Right cardiac atrium (tissue), 5 donors: ENCODE measurements at places on chromosomes 13 and 19. TPM values are rescaled to one million over a fixed set of nuclear protein-coding genes. Genes with fewer than 3 reads are reported as not detected.
A peak's percentile ranks its signal among the peaks of the same experiment; 100 is the strongest.

DNA sequence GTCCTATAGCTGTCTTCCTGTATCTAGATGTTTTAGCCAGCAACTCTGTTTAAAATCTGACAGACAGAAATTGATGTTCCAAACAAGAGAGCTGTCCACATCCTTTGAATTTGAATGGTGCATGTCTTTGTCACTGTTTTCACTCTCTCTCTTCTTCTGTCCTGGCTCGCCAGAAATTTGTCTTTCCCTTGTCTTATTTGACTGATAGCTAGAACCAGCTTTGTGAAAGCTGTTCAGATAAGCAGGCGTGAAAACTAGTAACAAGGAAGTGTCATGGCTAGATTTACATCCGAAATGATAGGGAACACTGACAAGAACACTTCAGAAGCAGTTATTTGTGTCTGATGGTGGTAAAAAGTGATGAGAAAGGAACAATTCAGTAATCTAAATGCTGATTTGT lies 354.9 kb upstream of the SLITRK1 start:
- no peak for DNase-seq

DNA sequence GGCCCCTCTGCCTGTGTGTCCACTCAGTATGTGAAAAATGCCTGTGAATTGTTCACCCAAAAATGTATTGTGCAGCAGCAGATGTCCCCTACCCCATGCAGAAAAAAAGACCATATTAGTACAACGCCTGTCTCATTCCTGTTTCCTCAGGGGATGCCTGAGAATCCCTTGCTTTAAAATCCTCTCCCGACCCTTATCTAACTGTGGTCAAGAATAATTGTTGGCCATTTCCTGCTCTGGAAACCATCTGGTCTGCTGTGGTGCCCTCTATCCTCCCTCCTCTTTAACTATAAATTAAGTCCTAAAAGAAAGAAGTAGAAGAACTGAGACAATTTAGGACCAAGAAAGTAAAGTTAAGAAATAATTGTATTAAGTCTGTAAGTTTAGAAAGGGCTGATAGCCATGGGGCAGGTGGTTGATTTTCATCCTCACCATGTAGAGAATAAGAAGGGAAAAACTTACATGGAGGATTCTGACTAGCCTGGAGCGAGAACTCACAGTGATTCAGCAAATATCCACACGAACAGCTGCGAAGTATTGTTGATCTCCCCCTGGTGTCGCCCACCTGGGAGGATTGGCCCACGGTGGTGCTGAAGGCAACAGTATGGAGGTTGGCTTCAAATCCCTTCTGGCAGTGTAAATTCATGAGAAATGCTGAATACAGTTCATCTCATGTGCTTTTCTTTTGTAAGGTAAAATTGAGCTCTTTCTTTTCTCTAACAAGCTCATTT lies 85.6 kb downstream of the COL4A2 start:
- DNase-seq = no peak

DNA sequence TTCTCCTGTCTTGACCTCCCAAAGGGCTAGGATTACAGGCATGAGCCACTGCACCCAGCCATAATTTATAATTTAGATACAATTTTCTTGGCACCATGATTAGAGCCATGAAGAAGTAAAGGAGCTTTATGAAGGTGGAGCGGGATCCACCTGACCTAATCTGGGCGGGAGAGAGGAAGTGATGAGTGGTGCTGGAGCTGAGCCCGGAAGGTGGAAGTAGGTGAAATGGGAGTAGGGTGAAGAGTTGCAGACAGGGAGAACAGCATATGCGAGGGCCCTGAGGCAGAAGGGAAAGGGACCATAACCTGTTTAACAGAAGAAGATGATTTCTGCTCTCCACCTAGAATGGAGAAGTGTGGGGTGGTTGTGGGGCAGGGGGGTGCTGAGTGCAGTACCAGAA lies 4.2 kb downstream of the BLOC1S3 start:
- no peak for DNase-seq

DNA sequence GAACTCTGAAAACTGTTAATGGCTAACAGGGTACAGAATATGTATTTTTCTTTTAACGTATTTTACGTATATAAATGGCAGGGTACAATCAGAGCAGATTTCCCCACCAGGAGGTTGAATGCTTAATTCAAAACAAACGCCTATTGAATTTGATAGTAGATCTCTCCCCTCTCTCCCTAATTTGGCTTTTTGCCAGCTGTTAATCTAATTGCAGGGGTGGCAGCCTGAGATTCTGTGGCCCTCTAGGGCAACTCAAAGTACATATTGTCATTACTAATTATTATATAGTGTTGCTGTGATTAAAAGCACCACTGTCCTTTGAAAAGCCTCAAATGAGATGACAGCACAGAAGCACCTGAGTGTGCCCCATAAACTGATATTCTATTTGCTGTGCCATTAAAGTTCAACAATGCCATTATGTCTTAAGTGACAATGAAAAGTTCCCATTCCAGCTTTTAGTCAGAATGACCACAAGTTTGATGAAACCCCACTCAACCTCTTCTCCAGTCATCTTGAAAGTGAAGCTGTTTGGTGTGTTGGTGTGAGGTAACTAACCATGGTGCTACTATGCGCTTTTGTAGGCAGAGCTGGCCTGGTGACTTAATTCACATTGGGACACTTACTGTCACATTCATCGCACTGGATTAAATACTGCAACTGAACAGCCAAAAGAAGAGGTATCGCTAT lies 351.4 kb downstream of the KCNRG start:
- no peak for DNase-seq

GRCh38 chr19:35592226-35592625 lies 6.3 kb downstream of the PMIS2 start:
- DNase-seq = no peak

DNA sequence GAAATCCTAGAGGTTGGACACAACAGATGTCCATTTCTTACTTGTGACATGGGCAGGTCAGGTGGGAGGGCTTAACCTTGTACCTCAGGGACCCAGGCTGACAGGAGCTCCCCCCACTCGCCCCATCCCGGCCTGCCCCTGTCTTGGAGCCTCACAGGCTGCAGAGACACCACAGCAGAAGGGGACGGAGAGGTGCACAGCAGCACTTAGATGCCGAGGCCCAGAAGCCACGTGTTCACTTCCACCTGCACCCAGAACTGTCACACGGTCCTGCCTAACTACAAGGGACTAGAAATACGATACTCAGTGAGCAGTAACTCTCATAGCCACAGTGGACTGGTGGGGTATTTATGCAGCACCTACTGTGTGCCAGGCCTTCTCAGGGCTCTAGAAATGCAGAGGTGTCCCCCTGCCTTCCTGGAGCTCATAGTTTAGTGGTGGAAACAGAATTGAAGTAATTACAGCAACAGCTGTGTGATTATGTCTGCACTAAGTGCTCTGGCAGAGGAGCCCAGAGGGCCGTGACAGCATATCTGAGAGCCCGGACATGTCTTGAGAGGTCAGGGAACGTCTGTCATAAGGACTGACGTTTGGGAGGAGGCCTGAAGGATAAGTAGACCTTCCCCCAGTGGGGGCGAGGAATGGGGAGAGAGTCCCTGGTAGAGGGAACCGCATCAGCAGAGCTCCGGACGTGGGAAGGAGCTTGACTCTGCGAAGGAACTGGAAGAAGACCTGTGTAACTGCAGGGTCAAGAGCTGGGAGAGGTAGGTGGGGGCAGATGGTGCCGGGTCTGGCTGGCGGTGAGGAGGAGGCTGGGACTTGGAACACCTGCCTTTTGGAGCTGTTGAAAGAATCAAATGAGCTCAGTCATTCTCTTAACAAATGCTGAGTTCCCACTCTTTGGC lies 130.0 kb downstream of the SIPA1L3 start:
- DNase-seq = no peak

- DNase-seq = peak; percentile 38
Observed at GRCh38 chr19:18264137-18264854, 10.0 kb downstream of the IQCN start.

- DNase-seq = no peak
Observed at GRCh38 chr13:53439439-53440225, 411.0 kb downstream of the OLFM4 start.

DNA sequence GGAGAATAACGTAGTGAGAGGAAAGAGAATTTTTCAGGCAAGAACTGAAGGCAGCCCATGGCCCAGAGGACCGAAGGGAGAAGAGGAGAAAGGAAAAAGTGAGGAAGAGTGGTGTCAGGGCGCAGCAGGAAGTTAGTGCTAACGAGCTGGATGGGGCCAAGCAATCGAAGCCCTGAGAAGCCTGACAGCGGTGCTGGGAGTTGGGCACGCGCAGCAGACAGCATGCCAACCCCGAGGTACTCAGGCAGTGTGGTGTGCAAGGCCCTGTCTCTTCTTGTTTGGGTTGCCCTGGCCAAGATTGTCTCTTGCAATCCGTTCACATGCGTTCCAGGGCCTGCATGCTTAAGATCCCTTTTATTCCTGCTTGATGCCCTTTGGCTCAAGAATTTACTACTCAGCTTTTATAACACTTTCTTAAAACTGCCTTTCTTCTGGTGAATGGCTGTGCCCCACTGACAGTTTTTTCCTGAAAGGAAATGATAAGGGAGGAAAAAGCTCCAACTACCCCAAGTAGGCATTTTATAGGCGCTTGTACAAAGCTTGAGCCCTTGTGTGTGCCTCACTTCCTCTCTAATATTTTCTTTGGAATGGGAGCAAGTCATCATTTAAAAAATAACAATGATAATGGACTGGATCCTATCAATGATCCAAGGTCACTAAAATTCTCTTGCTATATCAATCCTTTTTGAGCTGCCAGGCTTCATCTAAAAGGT lies 115.4 kb downstream of the FLT1 start:
- no peak for DNase-seq

GRCh38 chr13:24022568-24022967 lies 125.3 kb upstream of the C1QTNF9B start:
- no peak for DNase-seq

DNA sequence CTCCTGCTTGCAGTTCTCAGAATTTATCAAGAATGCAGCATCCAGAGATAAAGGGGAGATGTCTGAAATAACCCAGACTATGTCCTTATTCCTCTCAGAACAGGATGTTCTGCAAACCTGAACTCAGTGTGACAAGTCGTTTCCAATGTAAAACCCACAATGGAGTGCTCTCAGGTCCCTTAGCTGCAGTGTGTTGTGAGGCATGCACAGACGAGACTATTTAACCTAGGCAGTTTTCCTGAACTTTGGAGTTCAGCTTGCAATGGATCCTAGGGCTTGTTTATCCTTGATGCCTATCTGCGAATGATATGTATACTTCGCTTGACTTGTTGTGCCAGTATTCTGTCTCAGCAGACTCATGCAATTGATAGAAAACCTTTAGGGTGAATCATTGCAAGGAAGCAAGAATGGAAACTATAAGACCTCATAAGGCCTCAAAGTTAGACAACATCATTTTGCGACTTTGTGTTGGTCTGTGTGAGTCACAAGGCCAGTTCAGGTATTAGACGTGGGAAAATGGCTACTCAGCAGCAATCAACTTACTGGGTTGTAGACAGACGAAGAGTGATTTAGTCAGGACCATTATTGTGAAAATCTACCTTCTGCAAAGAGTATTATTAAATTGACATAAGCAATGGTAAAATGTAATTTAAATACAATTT lies 2439.9 kb upstream of the PCDH20 start:
- no peak for DNase-seq

DNA sequence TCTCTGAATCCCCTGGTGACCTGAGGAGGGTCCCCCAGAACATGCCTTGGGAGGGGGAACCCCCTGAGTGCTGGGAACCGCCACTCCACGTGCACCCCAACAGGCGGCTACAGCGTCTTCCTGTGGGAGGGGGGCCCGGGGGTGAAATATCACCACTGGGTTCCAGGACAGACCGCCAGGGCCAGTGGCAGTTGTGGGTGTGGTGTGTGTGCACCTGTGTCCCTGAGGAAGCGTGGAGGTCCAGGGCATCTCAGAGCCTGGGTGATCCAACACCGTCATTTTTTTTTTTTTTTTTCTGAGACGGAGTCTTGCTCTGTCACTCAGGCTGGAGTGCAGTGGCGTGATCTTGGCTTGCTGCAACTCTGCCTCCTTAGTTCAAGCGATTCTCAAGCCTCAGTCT lies 4.2 kb downstream of the ADGRE5 start:
- no peak for DNase-seq

GRCh38 chr13:34310539-34310938 lies 492.6 kb downstream of the RFC3 start:
- DNase-seq = no peak

DNA sequence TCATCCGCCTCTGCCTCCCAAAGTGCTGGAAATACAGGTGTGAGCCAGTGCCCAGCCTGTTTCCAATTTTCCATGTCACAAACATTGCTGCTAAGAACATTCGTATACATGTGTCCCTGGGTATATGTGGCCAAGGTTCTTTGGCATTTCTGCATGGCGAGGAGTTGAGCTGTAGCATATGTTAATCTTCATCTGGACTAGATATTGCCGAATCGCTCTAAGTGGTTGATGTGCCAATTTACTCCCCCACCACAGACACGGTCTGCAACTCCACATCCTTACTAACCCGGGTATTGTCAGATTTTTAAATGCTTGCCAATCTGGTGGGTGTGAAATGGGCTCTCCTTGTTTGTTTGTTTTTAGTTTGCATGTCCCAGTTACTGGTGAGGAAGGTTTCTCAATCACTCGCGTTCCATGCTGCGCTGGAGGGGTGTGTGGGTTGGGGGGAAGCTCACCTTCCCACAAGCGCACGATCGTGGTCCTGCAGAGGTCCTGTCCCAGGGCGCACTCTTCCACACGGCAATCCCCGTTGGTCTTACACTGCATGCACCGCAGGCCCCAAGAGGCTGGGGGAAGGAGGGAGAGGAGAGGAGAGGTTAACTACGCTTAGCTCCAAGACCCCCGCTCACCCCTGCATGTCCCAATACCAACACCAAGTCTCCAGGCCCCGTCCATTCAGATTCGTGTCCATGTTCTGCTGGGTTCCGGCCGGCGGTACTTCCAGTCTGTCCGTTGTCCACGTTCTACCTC lies 2.7 kb downstream of the PLAUR start:
- peak; percentile 63 for DNase-seq

GRCh38 chr19:3970313-3970807 lies 539 bp downstream of the DAPK3 start:
- no peak for DNase-seq

GRCh38 chr13:77696006-77696878 lies 1.2 kb upstream of the SLAIN1 start:
- DNase-seq = no peak

Gene KLK4
- total RNA-seq = not detected

Gene CD33
- 5.6 TPM for total RNA-seq

Gene FBXL12
- 14.0 TPM for total RNA-seq

Gene LAIR1
- total RNA-seq = 8.4 TPM

Gene CLEC11A
- 8.2 TPM for total RNA-seq

Gene FBXO17
- 12.9 TPM for total RNA-seq

Gene KLF1
- not detected for total RNA-seq

Gene FFAR2
- total RNA-seq = 0.28 TPM

Gene TMPRSS9
- total RNA-seq = not detected

Gene SARS2
- 15.6 TPM for total RNA-seq

Gene SNRPA
- 44.9 TPM for total RNA-seq
